ENCODE measurements at places on chromosomes 7 and 10.

- DNase-seq = no peak
These were observed 198.1 kb downstream of the CXCL12 start for GRCh38 chr10:44186821-44187220.

DNA sequence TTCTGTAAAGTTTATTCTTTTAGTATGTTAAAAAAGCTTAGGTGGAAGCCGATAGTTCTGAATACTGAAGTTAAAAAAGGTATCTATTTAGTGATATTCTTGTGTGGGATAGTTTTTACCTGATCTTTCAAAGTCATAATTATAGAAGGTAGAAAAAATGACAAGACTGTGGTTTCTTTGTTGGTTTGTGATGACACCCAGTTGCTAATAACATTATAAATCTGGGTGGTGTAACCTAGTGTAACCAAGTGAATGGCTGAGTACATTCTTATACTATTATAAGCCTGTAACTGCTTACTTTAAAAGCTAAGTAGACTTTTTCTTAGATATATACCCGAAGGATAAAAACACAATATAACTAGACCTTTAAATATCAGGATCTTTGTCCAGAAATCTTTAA, 2.3 kb downstream of the CDK13 start:
- no peak for DNase-seq

DNA sequence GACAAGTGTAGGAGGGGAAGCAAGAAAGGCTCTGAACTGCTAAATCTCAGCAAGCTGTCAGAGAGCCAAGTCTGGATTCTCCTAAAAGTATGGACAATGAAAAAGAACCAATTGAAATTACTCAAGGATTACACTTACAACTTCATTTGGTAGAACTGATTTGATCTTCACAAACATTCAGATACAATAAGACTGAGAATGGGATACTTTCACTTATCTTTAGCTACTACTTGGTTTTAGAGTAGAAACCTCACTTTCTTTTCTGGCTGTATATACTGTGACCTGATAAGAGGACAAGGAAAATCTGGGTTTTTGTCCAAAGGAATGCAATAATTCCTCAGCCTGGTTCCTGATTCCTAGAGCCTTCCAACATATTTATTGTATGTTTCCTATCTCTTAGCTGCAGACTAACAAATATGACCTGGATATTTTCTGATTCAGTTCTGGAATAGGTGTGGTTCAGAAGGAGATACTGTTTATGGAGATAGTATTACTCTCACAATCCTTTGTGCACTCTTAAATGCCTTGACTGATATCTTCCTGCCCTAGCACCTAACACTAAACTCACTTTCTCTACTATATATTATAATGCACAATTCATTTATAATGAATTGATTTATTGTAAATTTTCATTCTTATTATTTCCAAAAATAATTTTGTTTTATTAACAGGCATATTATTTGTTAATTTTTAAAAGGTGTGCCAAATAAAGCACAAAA, 7.3 kb downstream of the SEMA3A start:
- no peak for DNase-seq

- DNase-seq = peak; percentile 51
These were observed 744 bp downstream of the FRAT2 start for GRCh38 chr10:97333601-97334369.

DNA sequence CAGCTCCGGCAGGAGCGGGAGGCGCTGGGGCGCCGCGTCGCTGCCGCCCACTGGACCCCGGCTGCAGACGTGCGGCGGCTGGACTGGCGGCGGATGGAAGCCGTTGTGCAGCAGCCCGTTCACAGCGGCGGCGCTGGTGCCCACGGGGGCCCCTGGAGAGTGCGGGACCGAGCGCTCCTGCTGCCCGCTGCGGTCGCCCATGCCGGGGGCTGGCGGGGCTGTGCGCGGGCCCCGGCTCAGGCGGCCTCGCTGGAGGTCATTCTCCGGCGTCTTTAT, 413 bp downstream of the PANK1 start:
- DNase-seq = no peak
